Endothelial cell of umbilical vein (primary cell): ENCODE measurements at places on chromosomes 16 and 17. TPM values are rescaled to one million over a fixed set of nuclear protein-coding genes. Genes with fewer than 3 reads are reported as not detected.
A peak's percentile ranks its signal among the peaks of the same experiment; 100 is the strongest.

DNA sequence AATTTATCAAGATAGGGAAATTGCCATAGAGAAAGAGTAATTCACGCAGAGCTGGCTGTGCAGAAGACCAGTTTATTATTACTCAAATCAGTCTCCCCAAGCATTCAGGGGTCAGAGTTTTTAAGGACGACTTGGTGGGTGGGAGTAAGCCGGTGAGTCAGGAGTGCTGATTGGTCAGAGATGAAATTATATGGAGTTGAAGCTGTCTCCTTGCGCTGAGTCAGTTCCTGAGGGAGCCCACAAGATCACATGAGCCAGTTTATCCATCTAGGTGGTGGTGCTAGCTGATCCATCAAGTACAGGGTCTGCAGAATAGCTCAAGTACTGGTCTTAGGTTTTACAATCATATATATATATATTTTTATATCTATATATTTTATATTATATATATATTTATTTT, 6.0 kb upstream of the AQP8 start:
- DNase-seq: no peak

DNA sequence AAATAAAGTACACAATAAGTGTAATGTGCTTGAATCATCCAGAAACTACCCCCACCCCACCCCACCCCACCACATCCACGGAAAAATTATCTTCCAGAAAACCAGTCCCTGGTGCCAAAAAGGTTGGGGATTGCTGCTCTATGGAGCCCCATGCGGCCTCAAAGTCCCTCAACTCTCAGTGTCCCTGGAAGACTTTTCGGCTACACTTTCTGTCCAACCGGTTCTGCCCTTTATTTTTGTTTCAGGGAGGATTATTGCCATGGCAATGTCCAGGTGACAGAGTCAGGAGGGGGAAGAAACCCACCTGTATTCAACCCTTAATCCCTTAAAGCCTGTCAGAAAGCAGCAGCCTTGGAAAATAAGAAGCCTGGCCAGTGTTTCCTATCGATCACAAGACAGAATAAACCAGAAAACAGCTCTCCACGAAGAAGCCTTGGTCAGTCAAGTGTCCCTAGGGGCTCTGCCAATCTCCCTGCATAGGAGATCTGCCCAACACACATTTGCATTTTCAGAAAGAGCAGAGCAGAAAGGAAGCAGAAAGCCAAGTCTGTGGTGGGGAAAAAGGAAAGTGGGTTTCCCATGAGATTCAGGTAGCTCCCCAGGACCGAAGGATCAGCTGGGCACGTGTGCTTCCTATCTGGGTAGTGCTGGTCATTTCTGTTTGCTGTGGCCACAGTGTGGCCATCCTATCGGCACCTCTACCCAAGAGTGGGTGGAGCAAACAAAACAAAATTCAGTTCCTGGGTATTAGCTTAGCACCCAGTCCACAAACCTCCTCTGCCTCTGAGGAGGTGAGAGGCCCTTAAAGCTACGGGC, 342.7 kb downstream of the SOX9 start:
- no peak for DNase-seq

GRCh38 chr16:70432723-70433457, 6.0 kb downstream of the ST3GAL2 start:
- no peak for DNase-seq

- no peak for DNase-seq
Measured at GRCh38 chr17:33977729-33978514, 277.2 kb upstream of the CCL2 start.

- peak; percentile 62 for DNase-seq
Measured at GRCh38 chr17:65191811-65192740, 54.9 kb downstream of the RGS9 start.

- DNase-seq: peak; percentile 85
Measured at GRCh38 chr17:879546-880442, 97.6 kb downstream of the MRM3 start.

DNA sequence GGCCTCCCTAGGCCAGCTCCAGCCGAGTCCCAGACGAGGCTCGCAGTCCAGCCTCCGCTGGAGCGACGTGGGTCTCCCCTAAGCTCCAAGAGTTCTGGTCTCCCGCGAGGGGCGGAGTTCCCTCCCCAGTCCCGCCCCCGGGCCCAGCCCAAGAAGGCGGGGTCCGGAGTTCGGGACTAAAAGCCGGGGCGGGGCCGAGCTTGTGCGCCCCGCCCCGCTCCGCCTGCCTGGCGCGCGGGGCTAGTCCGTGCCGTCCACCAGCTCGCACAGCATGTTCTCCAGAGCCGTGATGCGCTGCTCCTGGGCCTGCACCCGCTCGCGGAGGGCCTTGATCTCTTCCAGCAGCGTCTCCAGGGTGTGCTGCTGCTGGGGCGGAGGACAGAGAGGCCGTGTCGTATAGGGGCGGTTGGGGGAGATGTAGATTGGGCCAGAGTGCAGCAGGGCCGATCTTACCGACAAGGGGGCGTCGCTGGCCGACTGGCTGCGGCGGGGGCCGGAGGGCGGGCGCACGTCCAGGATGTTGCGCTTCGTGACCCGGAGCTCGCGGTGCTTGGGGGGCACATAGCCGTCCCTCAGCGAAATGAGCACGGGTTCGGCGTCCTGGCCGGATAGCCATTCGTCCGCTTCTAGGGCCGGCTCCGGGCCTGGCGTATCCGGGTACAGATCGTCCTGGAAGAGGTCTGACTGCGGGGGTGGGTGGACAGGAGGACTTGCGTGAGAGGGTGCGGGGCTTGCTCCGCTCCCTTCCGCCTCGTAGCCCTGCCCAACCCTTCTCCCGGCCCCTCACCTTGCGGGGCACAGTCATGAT, 7.0 kb downstream of the CORO6 start:
- peak; percentile 87 for DNase-seq

DNA sequence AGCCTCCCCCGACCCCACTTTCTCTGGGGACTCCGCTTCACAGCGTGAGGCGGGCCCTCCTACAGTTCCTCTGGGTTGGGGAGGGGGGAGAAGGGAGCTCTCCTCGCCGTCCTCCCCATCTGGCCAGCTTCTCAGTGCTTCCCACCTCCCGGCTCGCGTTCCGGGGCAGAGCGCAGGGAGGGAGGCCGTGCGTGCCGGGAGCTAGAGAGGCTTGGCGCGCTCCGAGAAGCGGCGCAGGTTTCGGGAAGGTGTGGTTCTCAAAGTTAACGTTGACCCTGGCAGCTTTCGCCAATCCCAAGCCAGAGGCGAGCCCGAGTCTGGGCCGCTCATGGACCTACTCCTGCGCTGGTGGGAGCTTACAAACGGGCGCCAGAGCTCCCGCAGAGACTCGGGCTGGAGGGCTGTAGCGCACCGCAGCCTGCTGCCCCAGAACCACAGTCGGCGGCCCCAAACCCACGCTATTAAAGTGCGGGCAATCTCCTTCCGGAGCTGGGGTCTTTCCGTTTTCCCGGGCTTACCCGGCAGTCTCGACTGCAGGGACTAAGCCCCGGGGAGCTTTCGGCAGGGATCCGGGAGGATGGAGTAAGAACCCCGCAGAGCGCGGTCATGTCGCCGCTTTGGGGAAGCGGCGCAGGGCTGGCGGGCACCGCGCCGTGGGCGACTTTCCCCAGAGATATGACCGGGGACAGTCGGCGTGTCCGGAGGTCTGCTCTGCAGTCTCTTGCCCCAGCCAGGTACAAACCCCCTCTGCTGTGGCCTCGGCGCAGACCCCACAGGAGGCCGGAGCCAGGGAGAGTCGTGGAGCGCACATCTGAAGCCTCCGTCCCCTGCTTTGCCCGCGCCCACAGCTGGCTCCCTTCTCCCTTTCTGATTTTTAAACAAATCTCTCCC, 787 bp downstream of the CDH11 start:
- DNase-seq: peak; percentile 51

DNA sequence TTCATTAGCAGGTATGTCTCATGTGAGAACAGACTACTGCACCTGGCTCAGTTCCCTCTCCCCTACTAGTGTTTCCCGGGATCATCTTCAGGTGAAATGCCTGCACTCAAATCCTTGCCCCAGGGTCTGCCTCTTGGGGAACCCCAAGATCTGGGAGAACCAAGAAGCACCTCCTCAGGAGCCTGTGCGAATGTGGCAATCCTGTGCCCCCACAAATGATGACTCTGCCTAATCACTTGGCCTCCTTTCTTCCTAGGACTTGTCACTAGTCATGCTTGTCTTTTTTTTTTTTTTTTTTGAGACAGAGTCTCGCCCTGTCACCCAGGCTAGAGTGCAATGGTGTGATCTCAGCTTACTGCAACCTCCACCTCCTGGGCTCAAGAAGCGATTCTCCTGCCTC, 21.7 kb downstream of the ADAD2 start:
- DNase-seq: no peak

- no peak for DNase-seq
Measured at GRCh38 chr16:81786868-81787267, 7.8 kb downstream of the PLCG2 start.

DNA sequence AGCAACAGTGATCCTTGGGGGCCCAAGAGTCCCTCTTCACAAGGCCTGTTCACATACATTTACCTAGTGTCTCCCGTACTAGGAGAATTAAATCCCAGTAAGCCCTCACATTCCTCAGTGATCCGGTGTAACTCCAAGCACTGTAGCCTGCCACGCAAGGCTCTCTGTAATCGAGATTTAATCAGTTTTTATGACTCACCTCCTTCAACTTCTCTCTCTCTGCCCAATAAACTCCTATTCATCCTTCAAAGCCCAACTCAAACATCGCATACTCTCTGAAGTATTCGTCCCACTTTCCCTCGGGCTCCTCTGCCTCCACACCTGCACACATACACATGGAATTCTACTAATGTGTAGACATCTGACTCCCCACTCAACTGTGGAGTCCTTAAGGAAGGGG, 141.8 kb downstream of the CMIP start:
- no peak for DNase-seq

- no peak for DNase-seq
Measured at GRCh38 chr17:70687421-70687820, 518.1 kb downstream of the KCNJ2 start.

DNA sequence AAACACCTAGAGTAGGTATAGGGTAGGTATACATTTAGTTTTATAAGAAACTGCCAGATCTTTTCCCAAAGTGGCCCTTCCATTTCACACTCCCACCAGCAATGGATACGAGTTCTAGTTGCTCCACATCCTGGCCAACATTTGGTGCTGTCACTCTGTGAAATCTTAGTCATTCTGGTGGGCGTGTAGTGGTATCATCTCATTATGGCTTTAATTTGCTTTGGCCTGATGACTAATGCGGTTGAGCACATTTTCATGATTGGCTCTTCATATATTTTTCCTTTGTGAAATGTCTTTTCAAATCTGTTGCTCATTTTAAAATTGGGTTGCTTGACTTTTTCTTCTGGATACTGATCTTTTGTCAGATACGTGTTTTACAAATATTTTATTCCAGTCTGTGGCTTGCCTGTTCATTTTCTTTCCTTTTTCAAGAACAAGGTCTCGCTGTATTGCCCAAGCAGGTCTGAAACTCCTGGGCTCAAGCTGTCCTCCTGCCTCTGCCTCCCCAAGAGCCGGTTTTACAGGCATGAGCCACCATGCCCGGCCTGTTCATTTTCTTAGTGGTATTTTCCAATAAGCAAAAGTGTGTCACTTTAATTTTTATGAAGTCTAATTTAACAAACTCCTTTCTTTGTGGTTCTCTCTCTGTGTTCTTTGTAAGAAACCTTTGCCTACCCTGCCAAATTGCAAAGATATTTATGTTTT, 192.4 kb downstream of the SEC14L1 start:
- DNase-seq: no peak

- no peak for DNase-seq
Measured at GRCh38 chr16:1042866-1043265, 29.7 kb upstream of the SSTR5 start.

- no peak for DNase-seq
Measured at GRCh38 chr16:86758932-86759331, 180.6 kb downstream of the FOXL1 start.

- no peak for DNase-seq
Measured at GRCh38 chr17:32626379-32626791, 139.6 kb downstream of the CDK5R1 start.

DNA sequence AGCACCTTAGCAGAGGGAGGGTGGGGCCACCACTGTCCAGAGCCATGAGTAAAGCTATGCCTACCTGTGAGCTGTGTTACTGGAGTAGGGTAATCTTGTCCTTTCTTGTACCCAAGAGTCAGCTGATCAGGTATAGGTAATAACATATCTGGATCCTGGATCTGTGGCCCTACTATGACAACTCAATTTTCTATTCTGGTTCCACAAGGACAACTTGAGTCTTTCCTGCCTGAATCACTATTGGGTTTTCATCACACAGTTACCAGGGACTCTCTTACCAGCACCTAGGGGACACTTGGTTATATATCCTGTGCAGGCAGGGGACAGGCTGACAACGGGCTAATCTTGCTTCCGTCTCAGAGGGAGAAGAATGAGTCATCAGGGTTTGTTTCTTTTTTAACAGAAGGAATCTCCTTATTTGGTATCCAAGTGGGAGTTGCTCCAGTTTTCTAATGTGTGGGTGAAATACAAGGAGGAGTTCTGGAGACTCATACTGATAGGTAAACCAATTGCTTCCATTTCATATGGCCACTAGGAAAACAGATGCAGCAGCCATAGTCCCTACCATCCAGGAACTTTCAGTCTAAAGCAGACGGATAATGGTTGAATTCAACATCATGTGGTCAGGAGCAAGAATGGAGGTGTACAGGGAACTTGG, 6.8 kb downstream of the ZNF267 start:
- DNase-seq: peak; percentile 66

DNA sequence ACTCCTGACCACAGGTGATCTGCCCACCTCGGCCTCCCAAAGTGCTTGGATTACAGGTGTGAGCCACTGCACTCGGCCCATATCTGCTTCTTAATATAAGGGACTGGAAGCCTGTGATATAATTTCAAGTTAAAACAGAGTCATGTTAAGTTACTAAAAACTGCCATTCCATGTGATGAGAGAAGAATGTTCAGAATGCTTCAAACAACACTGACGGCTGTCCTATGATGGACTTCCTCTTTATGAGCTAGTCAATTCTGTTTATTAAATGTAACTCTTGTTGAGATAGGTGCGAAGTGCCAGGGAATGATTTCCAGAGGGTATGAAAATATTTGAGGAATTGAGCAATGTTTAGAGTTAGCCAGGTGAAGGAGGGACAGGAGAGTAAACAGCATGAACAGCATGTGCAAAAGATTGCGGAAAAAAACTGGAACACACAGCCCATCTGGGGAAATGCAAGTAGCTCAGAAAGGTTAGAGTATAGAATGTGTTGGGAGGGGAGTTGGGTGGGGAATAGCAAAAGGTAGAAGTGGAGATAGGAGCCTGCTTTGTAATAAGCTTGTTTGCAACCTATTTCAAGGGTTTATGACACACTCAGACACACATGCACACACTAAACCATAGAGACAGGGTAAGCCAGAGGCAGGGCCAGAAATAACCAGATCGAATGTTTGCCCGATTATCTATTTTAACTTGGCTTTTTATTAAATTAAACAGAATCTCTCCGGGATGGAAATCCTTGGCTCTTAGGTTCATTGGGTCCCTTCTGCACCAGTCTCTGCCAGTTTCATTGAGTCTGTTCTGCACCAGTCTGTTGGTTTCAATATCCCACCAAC, 135.6 kb upstream of the COX10 start:
- no peak for DNase-seq

FOXF1 gene
- polyA plus RNA-seq: 1.0 and 1.4 TPM in 2 replicates

KCNH6 gene
- polyA plus RNA-seq: 0.07 and 0.13 TPM in 2 replicates

FN3KRP gene
- polyA plus RNA-seq: 20.5 and 22.2 TPM in 2 replicates

CRHR1 gene
- not detected in 2 replicates for polyA plus RNA-seq

STAC2 gene
- not detected in 2 replicates for polyA plus RNA-seq

TBC1D3H gene
- polyA plus RNA-seq: not detected in 2 replicates

RAC3 gene
- 56.0 and 91.1 TPM in 2 replicates for polyA plus RNA-seq

USP43 gene
- 0.01 and 0.02 TPM in 2 replicates for polyA plus RNA-seq

HSPB9 gene
- polyA plus RNA-seq: 0.03 TPM in 1 of 2 replicates, not detected in the other
